ENCODE measurements at places on chromosomes 5 and 9.
A peak's percentile ranks its signal among the peaks of the same experiment; 100 is the strongest.

DNA sequence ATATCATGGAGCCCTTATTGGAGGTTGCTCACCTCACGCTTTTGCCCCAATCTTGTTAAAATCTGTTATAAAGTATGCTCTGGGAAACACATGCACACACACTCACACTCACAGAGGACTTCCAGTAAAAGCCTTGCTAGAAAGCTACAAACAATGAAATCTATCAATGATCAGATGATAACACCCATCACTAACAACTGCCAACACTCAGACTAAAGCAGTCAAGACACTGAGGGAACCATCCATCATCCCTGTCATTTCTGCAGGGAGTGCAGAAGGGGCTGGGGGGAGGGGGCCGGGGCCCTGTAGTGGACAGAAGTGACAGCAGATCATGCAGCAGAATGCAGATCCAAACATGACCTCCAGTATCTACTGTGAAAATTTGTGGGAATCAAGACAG lies 179.1 kb downstream of the AOPEP start:
- DNase-seq, result no peak

DNA sequence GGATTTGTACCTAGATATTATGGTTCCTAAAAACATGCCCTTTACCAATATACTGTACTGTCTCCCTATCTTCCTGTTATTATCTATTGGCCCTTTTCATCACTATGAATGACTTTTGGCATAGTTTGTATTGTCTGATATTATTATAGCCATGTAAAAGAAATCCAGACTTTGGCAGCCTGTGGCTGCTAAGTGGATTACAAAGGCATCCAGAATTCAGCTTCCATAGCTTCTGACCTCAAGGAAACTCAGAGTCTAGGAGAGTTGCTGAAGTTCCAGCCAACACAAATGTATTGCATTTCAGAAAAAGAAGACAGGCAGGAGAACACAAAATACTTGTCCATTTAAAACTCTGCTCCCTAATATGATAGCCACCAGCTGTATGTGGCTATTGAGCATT lies 319.2 kb upstream of the MPDZ start:
- no peak for DNase-seq

- DNase-seq, result no peak
Observed at GRCh38 chr5:8633259-8633658, 764.3 kb downstream of the MTRR start.

- DNase-seq, result no peak
Observed at GRCh38 chr5:125408448-125409233, 662.2 kb upstream of the ZNF608 start.

- DNase-seq, result no peak
Observed at GRCh38 chr9:18666348-18666747, 192.4 kb downstream of the ADAMTSL1 start.

DNA sequence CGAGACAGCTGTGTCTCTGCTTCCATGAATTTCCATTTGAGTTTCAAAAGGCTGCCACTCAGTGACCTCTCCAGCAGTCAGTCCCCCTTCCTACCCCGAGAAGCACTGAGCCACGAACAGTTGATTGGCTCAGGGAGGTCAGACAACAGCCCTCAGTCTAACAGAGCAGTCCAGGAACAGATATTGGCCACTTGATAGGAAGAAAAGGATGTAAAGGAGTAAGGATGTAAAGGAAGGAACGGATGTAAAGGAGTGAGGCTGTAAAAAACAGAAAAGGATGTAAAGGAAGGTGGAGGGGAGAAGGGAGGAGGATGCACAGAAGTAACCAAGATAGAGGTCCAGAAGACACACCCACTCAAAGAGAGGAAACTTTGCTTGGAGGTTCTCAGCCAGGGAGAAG lies 3.2 kb upstream of the NR4A3 start:
- DNase-seq, result no peak

GRCh38 chr9:136314056-136314416 lies 10.1 kb upstream of the CCDC187 start:
- no peak for DNase-seq

DNA sequence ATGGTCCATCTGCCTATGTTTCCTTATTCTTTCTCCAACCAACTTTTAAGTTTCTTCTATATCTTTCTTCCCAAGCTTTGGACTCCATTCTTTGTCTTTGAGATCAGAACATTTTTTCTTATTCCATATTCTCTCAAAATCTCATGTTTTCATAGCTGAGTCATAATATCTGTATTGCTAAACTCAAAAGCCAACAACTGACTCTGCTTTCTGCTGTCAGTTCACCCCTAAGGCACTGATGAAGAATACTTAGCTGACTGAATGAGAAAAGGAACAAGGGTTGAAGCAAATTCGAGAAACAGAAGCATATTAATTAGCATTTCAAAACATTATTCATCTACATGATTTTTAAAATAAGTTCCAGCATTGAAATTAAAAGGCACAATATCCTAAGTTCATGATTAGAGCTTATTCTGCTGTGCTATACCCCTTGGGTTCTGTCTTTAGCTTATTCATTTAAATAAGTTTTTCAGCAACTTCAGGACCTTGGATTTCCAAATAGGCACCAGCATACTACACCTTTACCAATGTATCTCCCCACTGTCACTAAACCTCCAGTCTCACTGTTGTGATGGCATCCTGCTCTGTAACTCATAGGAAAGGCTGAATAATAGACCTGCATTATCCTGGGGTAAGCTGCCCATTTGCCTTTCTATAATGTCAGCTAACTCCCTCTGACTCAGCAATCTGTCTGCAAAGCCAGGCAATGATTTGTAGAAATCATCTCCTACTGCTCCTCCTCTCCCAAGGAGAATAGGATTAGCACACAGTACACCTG lies 49.9 kb upstream of the C5orf46 start:
- no peak for DNase-seq

DNA sequence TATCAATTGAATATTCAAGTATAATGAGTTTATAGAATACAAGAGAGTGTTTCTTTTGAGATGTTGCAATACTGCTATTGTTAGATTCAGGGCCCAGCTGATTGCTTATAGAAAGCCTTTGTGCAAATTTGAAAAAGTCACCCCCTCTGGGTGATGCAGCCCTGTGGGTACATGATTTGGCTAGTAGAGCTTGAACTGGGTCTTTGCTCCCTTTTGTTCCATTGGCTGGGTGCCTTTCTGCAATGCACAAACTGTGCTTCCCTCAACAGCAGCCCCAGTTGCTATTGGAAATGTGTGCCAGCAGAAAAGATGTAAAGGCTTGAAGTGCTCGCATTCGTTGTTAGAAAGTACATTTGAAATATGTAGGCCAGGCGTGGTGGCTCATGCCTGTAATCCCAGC lies 61.8 kb upstream of the CEMIP2 start:
- no peak for DNase-seq

GRCh38 chr5:94908889-94909480 lies 290.5 kb downstream of the SLF1 start:
- DNase-seq, result peak; percentile 4

GRCh38 chr9:77569335-77569734 lies 78.8 kb downstream of the GNA14 start:
- DNase-seq, result no peak

- DNase-seq, result no peak
Observed at GRCh38 chr5:140399979-140400729, 1.5 kb upstream of the ANKHD1 start.

GRCh38 chr5:55578771-55579170 lies 44.0 kb upstream of the PLPP1 start:
- DNase-seq, result no peak

- peak; percentile 17 for DNase-seq
Observed at GRCh38 chr5:115295777-115296123, 704 bp downstream of the CCDC112 start.

DNA sequence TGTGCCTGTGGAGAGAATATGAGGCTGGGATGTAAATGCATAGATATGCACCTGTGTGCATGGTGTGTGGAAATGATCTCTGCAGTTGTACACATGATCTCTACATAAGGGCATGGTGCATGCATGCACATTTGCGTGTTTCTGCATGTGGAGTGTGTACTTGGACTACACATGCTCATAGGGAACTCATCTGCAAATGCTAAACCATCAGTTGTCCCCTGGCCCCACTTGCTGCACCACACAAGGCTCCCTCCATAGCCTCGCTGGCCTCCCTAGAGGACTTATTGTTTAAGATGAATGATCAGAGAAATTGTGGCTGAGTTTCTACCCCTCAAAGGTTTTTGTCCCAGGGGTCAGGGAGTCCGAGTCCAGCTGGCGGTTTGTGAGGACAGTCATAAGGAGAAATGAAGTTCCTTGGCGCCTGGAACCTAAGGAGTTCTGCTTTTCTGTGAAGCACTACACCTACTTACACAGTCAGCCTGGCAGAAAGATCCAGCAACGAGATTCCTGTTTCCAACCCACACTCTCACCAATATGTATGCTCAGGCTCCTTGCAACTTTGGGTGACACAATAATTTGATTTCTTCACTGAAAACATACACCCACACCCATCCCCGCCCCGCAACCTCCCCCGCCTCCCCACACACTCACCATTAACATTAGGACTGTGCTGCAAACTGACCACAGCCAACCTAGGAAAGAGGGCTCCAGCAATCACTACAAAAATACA lies 79.9 kb upstream of the CPEB4 start:
- DNase-seq, result no peak

GRCh38 chr9:116596646-116597045 lies 90.5 kb upstream of the TRIM32 start:
- DNase-seq, result no peak

DNA sequence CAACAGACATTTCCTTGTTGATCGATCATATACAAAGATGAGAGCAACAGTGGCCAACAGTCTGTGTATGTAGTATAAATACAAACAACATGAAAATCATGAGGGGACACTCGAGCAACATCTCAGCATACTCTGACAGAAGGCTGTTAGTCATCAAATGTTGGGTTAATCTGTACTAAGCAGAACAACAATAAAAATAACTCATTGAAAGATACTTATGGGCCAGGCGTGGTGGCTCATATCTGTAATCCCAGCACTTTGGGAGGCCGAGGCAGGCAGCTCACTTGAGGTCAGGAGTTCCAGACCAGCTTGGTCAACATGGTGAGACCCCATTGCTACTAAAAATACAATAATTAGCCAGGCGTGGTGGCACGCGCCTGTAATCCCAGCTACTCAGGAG lies 67.3 kb downstream of the SCAI start:
- DNase-seq, result no peak

DNA sequence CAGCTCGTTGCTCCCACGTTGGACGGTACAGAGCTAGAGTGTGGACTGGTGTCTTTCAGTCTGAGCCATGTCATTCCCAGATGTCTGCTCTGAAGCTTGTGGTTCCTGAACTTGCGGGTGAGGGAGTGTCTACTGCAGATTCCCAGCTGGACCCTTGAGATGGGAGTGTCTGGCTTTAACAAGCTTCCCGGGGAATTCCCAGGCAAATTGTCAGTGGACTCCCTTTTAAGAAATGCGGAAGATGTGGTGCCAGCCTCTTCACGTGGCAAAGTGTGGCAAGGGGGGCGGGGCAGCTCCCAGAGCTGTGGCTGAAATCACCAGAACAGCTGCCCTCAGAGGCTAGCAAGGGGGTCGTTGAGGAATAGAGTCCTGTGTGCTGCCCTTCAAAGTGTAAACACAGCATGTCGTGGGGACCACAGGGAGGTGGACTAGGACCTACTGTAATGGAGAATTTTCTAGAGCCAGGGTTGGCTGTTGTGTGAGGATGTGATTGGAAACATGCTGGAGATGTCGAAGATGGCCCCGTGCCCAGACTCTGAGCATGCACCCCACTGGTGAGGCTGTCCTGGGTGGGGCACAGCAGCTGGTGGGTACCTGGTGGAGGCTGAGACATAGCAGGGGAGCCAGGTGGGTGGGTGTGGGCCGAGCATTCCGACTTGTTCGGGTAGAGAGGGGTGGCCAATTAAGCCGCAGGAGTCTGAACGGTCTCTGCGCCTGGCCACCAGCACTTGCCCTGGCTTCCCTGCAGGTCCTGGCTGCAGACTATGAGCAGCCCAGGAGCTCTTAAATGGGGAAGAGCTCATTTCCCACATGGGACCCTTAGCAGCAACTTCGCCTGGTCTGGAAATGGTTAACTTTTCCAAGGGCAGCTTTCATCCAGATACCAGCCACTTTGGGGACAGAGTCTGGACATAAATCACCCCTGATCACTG lies 37.4 kb downstream of the PRRX2 start:
- DNase-seq, result no peak

GRCh38 chr5:155101697-155102096 lies 88.1 kb downstream of the KIF4B start:
- no peak for DNase-seq

- DNase-seq, result peak; percentile 100
Observed at GRCh38 chr9:13758936-13759335, 479.4 kb upstream of the MPDZ start.

DNA sequence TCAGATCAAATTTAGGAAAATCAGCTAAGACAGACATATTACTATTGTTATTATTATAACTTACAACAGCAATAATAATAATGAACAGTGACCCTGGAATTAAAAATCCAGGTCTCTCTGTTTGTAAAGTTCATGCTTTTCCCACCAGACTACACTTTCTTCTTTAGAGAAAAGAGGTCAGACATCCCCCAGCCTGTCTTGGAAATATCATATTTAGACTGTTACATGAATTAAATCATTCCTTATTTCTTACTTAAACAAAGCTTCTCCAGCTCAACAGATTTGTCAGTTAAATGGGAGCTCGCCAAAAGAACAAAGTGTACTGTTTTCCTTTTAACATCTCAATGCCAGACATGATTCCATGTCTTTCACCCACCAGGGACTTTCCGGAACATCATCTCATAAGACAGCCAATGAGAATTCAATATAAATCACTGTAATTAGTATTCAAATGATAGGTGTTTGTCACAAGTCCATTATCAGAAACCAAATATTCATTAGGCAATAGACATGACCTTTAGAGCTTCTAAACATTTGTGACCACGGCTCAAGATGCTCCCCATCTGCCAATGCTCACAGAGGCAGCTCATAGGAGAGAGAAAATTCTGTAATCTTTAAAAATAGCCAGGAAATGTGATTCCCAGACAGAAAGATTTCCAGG lies 351.9 kb downstream of the ENC1 start:
- DNase-seq, result peak; percentile 51

- DNase-seq, result no peak
Observed at GRCh38 chr9:68446836-68447235, 90.4 kb downstream of the PGM5 start.

DNA sequence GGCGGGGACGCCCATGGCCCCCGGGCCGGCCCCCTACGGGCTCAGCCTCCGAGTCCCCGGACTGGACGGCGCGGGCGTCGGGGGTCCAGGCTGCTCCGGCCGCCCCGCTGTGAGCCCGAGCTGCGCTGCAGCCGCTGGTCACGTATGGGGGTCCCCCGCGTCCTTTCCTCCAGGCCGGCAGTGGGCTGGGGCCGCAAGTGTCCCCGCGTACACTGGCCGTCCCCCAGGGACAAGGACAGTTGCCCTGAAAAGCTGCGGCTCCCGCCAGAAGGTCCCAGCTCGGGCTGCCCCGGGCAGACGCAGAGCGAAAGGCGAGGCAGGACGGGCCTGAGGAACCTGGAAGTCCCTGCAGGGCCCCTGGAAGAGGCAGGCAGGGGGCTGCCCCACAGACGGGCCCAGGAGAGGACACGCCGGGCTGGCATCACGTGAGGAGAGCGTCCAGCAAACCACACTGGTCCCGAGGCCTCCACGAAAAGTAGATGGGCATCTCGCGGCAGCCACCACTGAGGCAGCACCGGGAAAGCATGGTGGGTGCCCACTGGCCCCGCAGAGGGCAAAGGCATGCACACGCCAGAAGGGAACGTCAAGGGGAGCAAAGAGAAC lies 3.3 kb upstream of the NKD2 start:
- DNase-seq, result no peak

- no peak for DNase-seq
Observed at GRCh38 chr5:42886635-42887034, 74.9 kb upstream of the SELENOP start.
